GM19239 (cell line): ENCODE measurements at places on chromosomes 3 and 15.
A peak's percentile ranks its signal among the peaks of the same experiment; 100 is the strongest.

- no peak for DNase-seq
Observed at GRCh38 chr3:32401126-32401525, 9.5 kb downstream of the CMTM7 start.

GRCh38 chr3:36729204-36730056 is 34.9 kb downstream of the DCLK3 start:
- no peak for DNase-seq

GRCh38 chr3:146246526-146246925 is 4.4 kb downstream of the PLSCR4 start:
- no peak for DNase-seq

GRCh38 chr3:172061724-172062184 is 22.4 kb downstream of the FNDC3B start:
- DNase-seq = peak; percentile 16

GRCh38 chr3:123926396-123926795 is 34.6 kb downstream of the CCDC14 start:
- DNase-seq = no peak

DNA sequence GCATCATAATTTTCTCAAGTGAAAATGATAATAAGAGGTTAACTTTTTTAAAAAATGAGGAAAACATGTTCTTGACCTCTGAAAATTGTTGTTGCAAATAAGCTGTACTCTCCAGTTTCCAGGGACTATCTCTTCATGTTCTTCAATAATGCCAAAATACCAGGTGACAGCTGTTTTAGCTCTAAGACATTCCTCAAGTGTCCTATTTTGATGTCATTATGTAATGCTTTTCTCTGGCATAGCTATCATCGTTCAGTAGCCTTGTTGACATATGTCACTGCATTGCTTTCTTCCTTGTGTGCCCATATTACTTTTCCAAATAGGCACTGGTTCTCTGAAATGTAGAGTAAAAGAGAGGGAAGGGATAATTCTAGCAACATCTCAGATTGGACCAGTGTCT is 5.7 kb upstream of the FILIP1L start:
- no peak for DNase-seq

DNA sequence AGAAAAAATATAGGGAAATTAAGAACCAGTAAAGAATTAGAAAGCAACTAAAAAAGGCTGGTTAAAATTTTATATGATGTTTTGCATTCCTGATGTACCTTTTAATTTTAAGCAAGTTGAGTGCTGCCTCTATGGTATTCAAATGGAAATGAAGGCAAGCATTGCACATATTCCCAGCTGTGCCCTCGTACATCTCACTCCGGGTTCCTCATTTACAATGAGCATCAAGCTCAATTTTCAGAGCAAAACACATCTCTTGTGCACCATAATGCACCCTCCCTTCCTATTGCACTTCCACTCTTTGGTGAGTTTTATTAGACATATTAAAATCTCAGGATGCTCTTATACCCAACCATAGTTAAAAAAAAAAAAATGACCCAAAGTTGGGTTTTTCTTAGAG is 267.9 kb downstream of the CHST2 start:
- DNase-seq = no peak

DNA sequence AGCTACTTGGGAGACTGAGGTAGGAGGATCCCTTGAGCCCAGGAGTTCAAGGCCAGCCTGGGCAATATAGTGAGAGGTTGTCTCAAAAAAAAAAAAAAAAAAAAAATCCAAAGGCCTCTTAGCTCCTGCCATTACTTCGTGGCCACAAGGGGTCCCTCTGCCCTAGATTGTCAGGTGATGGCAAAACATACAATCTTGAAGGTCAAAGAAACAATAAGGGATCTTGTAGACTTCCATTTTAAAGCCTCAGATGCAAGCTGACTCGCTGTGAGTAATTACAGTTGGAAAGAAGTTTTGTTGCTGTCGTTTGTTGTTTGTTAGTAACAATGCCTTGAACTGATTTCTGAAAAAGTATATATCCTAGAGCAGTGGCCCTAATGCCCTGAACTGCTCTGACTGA is 55.9 kb upstream of the PLCL2 start:
- DNase-seq = peak; percentile 12

DNA sequence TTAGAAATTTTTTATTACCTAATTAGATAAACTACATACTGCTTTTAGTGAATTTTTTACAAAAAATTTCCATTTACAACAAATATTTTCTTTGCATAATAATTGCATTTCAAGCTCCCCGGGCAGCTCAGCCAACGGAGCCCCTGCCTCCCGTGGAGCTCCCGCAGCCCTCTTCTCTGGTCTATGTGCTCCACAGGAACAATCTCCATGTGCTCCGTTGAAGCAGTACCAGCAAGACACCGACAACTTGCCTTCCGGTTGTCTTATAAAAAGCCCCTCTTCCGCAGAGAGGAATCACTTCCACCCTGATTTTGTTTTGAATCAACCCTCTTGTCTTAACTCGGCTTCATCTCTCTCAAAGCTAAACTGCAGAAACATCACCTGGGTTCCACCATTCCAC is 46.9 kb upstream of the CHD2 start:
- no peak for DNase-seq

DNA sequence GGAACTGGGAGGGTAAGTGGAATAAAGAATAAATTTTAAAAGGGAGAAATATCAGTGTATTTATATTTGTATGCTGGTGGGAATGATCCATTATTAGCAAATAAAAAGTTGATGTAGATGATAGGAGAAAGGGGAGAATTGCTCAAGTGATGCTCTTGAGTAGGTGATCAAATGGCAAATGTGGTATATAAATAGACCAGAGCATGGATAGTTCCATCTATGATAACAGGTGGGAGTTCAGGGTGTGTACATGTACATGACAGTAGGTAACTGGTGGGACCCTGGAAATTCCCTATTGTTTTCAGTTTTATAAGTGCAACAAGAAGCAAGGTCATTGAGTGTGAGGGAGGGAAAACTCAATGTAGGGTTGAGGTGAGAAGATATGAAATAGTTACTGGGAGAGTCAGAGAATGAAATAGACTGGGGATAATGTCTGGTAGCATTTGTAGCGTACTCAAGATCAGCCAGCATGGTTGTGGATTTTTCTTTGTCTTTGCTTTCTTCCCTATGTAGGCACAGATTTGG is 31.3 kb upstream of the EBLN2 start:
- DNase-seq = no peak

GRCh38 chr3:154428286-154429206 is 1.4 kb downstream of the GPR149 start:
- no peak for DNase-seq

GRCh38 chr3:166897811-166898210 is 482.3 kb downstream of the ZBBX start:
- no peak for DNase-seq

GRCh38 chr3:194123726-194124125 is 12.2 kb upstream of the HES1 start:
- no peak for DNase-seq

- no peak for DNase-seq
Observed at GRCh38 chr15:80325206-80325605, 73.2 kb upstream of the CTXND1 start.

DNA sequence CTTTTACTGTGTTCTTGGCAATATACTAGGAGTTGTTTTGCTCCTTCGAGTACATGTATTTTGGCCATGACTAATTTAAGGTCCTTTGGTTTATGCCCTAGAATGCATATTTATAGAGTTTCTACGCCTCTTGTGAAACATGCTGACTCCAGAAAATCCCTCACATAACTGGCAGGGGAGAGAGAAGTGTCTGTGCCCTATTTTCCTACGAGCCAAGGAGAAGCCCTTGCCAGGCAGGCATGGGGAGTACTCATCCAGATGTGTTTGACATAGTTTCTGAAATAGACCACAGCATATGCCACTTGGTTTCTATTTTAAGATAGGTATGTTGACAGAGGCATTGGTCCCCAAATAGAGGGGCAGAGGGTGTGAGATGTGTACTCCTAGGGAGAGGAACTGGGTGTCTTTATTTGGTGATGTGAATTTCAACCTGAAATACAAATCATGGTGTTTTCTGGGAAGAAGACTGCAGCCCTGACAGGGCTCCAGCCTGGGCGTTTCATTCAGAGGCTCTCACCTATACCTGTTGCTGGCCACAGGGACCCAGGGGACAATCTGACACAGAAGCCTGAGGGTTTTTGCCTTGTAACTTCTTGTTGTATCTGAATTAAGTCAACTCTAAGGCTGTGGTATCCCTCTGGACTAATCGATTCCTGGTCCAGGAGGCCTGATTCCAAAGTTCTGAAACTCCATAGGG is 267.8 kb upstream of the C2CD4B start:
- DNase-seq = no peak

GRCh38 chr15:24848050-24848449 is 106.7 kb upstream of the SNRPN start:
- DNase-seq = no peak

- DNase-seq = no peak
Observed at GRCh38 chr3:182261041-182261440, 532.3 kb upstream of the ATP11B start.

DNA sequence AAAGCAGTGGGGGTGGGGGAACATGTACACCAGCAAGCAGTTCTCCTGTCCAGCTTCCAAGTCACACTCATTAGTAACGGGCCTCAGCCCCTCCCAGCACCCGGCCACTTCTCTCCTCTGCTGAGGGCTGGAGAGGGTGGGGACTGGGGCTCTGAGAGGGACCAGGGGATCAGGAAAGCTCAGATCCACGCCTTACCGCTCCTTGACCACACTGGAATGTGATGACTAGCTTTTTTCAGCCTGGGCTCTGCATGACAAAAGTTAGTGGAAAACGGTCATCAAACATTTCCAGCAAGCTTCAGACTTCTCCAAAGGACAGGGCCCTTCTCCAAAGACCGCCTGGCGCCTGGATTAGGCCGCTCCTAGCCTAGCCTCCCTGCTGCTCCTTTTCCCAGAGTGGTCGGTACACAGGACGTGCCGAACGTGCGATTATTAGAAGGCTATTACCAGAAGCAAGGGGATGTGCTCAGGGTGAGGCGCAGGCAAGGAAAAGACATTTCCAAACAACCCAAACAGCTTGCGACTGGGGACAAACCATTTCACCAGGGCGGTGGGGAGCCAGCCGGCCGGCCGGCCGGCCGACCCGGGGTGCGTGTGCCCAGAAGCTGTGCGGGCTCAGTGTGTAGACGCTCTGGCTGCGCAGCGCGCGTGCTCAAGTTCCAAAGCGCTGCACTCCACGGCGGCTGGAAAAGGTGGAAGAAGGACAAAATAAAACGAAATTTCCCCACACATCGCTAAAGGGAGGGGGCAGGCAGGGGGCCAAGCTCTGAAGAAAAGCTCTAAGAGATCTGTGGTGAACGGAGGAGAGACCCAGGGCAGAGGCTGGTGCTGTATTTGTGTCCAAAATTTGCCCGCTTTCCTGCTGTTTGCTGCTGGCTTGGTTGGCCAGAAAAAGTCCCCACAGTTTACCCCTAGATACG is 51.0 kb upstream of the SSR3 start:
- DNase-seq = no peak

DNA sequence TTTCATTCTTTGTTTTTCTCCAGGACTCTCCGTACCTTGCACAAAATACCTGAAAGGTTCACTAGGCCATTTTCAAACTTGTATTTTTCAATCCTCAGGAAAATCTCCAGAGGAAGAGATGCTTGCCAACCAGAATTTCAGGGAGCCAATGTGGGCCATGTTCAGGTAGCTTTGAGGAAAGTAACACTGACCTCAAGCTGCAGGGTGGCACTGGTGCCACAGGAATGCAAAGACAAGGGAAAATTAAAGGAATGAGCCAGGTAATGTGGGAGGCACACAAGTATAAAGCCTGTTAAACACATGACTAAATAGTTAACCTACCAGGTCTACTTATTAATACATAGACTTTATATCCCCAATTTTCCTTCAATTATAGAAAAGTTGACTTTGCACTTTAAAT is 51.9 kb upstream of the GAP43 start:
- DNase-seq = no peak

GRCh38 chr15:101329309-101329863 is 34.3 kb upstream of the SNRPA1 start:
- DNase-seq = no peak

DNA sequence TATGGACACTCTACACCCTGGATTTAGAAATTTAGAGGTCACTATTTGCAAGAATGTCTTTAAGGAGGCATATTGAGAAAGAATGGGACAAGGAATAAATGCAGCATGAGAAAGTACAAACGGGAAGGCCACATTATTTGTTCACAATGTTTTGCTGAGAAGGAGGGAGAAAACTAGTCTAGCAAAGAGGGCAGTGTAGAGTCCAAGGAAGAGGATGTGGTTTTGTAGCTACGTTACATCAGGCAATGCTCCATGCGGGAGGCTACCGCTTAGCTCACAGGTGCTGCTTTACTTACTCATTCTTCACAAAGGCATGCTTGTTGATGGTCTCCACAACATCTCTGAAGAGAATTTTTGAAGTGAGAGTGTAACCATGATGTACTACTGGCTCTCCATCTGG is 191.1 kb downstream of the PLCH1 start:
- DNase-seq = no peak

- DNase-seq = no peak
Observed at GRCh38 chr15:77800305-77800704, 167.6 kb upstream of the LINGO1 start.

DNA sequence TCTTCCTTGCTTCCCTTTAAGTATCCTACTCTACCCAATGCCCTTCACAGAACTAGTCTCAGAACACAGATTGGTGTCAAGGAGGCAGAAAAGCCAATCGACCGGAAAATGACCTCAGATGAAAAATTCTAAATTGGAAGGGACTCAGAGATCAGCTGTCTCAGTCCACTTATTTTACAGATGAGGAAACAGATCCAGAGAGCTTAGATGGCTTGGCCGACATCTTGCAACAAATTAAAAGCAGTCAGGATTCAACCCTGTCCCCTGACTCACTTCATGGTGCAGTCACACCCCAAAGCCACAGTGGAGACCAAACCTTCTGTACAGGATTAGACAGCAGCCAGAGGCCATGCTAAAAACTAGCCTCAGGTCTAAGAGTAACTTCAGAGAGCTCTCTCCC is 169.3 kb upstream of the BHLHE40 start:
- no peak for DNase-seq

DNA sequence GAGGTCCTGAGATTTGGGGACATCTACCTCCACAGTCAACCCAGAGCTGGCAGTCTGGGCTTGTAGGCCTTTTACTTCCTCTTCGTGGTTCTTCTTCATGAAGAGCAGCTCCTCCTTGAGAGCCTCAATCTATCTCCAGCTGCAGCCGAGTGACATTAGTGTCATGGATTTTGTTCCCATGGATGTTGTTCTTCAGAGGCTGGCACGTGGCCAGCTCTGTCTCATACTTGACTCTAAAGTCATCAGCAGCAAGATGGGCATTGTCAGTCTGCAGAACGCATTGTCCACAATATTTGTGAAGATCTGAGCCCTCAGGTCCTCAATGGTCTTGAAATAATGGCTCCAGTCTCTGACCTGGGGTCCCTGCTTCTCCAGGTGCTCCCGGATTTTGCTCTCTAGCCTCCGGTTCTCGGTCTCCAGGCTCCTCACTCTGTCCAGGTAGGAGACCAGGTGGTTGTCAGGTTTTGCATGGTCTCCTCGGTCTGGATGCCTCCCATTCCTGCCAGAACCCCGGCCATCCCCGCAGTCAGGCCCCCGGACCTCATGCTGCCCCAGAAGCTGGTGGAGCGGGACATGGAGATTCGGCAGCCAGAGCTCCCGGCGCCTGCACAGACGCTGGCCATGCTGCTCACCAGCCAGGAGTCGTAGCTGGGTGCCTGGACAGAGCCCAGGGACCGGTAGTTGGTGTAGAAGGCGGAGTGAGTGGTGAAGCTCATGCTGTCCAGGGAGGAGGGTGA is 3.4 kb upstream of the CCNL1 start:
- no peak for DNase-seq
